Stimulated activated CD8-positive, alpha-beta memory T cell treated with anti-CD3 and anti-CD28 coated beads, Interleukin-2, amount 100 ng/mL, for 1 hour (primary cell): ENCODE measurements at places on chromosomes 3 and 15.

GRCh38 chr3:123378409-123378915, 70.4 kb downstream of the ADCY5 start:
- no peak for DNase-seq

- no peak for DNase-seq
Observed at GRCh38 chr3:147394884-147395225, 11.5 kb downstream of the ZIC4 start.

DNA sequence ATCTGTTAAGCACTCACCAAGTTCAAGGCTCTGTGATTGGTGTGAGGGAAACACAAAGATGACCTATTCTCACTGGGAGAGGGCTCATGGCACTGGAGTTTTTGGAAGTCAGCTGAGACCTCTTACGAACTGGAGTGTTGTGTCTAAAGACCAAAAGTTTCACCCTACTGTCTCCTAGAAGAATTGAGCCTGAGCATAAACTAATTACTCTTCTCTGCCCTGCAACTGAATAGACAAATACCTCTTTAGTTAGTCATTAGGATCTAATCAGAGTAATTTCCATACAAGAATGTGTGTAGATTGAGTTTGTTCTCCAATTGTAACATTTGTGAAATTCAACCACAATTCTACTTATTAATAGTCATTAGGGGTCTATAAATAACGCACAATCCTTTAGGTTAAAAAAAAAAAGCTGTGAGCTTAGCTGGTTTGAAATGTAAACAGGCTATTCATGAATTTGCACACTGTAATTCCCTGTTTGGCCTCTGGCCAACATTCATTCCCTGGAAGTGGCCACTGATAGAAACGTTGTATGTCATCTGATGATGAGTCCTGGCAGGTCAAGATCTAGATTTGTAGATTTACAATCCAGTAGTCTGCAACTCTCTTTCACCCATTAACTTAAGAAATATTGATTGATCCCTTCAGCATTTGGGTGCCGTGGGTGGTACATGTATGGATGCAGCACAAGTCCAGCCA, 76.8 kb upstream of the SOX14 start:
- DNase-seq: no peak

GRCh38 chr3:40299721-40300335, 9.7 kb upstream of the EIF1B start:
- DNase-seq: no peak

DNA sequence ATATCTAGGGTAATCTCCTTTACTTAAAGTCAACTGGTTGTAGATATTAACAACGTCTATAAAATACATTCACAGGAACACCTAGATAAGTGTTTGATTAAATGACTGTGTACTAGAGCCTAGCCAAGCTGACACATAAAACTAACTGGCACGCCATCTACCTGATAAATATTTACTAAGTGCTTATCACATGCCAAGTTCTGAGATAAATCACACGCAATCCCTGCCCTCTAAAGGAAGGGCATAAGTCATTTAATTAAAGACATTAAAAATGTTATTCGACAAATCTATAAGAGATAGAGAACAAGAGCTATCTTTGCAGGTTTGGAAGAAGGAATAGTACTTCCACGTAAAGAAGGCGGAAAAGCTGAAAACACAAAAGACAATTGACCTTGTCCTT, 11.1 kb upstream of the MB21D2 start:
- no peak for DNase-seq

DNA sequence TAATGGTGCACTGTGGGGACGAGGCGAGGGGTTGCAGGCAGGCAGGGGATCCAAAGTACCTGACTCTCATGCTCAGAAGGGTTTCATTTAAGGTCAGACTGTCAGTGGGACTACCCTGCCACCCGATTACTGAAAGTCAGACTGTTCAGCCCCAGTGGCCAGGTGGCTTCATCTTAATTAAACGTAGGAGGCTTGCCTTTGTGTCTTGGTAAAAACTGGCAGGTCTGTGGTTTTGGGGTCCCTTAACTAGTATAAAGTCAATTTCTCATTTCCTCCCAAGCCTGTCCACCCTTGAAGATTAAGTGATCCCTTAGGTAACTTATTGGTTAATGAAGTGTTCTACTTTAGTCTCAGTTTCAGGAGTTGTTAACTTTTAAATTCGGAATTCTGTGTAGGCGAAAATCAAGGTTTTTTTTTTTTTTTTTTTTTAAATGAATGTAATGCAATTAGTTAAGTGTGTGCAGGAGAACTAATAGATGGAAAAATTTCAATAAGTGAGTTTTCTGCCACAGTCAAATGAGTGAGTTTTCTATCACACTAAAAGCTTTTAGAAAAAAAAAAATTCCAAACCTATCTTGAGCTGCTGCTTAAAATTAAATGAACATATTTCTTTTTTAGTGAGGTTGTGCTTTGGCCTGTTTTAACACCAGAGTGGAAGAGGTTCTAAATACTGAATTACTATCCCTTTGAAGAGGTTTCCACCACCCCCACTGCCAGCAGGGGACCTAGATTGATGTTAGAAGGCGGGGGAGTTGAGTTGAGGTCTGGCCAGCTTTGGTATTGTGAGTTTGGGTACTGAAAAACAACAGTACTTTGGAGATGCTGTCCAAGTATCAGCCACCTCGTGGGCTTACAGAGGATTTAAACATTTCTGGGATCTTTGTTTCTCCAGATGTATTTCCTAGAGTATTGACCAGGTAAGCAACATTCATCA, 15.2 kb downstream of the ITPR1 start:
- no peak for DNase-seq

- DNase-seq: no peak
Observed at GRCh38 chr3:109548192-109548938, 211.0 kb upstream of the DPPA4 start.

DNA sequence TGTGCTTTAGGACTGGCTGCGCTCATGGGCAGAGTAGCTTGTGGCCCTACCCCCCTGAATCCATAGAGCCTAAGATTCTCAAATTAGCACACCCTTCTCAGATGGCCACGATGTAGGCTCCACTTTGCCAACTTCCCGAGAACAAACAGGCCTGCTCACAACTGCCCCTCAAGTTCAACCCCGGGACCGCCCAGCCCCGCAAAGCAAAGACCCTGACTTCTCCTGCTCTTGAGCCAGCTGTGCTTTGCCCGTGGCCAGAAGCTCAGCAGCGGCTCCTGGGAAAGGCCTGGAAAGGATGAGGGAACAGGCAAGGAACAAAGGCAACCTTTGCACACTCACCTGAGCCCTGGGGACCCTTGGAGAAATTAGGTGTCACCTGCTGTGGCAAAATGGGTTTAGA, 32.0 kb downstream of the CYP11A1 start:
- DNase-seq: no peak

DNA sequence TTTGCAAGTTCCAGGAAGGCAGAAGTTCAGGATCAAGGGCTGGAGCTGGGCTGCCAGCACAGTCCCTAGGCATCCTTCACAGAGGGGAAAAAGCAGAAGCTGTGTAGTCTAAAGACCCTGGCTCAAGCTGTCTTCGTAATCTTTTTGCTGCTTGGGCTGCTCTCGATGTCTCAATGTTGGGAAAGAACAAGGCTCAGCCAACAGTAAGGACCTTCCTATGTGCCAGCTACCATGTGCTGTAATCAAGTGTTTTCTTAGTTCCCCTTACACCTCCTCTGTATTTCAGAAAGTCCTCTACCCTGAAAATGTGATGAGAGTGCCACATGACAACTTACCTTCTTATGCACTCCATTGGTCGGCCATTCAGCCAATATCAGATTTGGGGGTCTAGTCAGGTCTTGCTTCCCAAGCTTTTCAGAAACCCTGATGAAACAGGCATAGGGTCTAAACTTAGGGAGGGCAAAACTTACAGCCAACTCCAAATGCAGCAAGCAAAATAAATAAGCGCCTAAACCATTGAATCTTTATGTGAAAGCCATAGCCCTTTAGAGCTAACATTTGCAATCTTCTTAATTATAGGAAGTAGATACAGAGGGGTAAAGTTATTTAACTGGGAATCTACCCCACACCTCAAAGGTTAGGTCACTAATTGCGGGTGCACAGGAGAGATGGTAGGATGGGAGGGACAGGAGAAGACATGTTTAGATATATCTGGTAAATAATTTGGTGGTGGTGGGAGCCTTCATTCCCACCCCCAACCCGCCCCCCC, 1.2 kb upstream of the EDEM1 start:
- no peak for DNase-seq

DNA sequence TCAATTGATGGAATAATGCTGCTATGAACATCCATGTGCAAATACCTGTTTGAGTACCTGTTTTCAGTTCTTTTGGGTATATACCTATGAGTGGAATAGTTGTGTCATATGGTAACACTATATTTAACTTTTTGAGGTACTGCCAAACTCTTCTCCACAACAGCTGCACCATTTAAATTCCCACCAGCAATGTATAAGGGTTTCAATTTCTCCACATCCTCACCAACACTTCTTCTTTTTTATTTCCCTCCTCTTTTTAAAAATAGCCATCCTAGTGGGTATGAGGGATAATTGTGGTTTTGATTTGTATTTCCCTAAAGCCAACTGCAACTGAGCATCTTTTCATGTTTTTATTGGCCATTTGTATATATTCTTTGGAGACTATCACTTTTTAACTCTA, 31.3 kb upstream of the ARHGEF3 start:
- DNase-seq: no peak

DNA sequence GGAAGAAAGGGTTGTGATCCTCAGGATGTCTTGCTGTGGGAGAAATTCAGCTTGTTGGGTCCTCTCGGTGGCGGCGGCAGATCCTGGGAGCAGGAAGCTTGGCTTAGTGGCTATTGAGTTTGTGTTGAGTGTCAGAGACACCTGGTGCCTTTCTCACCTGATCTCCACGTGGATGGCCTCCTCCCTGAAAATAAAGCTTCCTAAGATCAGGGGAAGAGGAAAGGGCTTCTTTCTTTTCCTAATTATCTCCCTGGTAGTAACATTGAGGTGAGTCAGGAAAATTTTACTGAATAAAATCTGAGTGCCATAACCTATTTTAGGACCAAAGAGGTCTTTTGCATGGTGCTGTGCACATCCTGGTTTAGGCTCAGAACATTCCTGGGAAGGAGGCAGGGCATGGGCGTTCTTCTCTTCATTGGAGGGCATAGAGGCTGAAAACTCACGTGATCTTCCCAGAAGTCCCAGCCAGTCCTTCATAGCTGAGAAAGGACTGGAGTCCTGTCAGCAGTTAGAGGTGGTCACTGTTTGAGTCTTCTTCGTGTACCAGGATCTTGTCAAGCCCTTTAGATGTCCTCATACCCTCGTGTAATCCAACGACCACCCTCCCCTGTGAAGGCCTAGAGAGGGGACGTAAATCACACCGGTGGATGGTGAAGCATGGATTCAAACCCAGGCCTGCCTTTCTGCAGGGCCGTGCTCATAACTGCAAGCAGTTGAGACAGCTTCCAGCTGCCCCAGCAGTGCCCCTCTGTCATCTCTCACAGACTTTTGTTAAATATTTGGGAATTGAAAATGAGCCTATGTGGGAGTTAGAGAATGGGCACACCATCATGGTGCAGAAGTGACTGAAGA, 1.1 kb downstream of the CMTM8 start:
- DNase-seq: no peak

GRCh38 chr3:11077466-11077865, 76.8 kb upstream of the HRH1 start:
- DNase-seq: no peak

DNA sequence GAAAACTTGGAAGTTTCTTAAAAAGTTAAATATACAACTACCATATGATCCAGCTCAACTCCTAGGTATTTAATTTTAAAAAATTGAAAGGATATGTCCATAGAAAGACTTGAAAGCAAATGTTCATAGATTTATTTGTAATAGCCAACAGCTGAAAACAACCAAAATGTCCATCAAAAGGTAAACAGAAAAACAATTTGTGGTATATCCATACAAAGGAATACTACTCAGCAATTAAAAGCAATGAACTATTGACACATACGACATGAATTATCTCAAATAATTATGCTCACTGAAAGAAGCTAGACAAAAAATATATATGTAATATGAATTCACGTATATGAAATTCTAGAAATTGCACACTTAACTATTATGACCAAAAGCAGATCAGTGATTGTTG, 249.5 kb downstream of the MEIS2 start:
- DNase-seq: no peak

GRCh38 chr3:186150041-186150830, 41.3 kb upstream of the ETV5 start:
- DNase-seq: no peak

GRCh38 chr3:176037636-176038035, 1159.6 kb downstream of the TBL1XR1 start:
- DNase-seq: no peak

DNA sequence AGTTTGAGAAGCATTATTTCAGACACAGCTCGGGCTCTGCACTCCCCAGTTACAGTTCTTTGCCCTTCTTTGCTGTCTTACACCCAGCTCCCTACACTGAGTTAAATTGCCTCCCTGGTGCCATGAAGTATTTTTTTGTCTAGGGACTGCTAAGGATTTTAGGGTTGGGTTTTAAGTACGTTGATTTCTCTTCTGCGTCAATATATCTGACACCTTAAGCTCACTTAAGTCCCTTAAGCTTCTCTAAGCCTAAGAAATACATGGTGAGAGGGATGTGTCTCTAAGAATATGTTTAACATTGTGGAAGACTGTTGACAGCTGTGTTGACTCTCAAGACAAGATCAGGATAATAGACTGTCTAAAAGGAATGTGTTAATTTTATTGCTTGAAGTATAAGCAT, 400.5 kb downstream of the PTPRG start:
- DNase-seq: no peak

DNA sequence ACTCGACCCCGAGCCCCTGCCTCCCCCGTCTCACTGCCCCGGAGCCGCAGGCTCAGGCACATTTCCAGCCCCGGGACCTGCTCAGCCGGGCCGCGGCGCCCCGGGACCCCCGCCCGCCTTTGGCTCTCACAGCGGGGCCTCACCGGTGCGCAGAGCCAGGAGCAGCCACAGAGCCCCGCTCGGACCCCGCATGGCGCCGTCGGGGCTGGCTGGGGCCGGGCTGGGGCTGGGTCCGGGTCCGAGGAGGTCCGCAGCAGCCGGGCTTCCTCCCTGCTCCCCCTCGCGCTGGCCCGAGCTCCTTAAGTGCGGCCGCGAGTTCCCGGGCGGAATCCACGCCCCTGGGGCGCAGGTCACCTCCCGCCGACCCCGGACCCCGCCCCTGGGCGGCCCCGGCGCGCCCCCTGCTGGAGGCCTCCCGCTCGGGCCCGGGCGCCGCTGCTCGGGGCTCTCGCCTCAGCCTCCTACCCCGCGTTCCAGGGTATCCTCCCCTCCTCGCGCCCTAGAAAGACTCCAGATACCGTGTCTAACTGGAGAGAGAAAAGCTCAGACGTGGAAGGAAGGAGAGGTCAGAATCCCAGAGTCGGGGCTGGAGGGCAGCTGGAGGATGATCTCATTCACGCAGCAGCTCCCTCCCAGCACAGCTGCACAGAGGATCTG, at the start of gene MELTF:
MELTF (minus strand) TSS at position 307 of the 657 bp plus-strand sequence; CDS start at position 192, 115 bp downstream.
- DNase-seq: peak; percentile 47

GRCh38 chr15:93987068-93987467, 244.3 kb upstream of the MCTP2 start:
- DNase-seq: no peak

- DNase-seq: no peak
Observed at GRCh38 chr3:192817053-192817452, 89.7 kb upstream of the FGF12 start.

GRCh38 chr15:28023933-28024888, 74.9 kb downstream of the OCA2 start:
- no peak for DNase-seq

GRCh38 chr3:152321200-152321954, 52.6 kb downstream of the MBNL1 start:
- no peak for DNase-seq
